Fibroblast of villous mesenchyme (primary cell): ENCODE measurements at places on chromosomes 4 and X. TPM values are rescaled to one million over a fixed set of nuclear protein-coding genes. Genes with fewer than 3 reads are reported as not detected.

The OPRPN gene
- not detected in 2 replicates for total RNA-seq

DNA sequence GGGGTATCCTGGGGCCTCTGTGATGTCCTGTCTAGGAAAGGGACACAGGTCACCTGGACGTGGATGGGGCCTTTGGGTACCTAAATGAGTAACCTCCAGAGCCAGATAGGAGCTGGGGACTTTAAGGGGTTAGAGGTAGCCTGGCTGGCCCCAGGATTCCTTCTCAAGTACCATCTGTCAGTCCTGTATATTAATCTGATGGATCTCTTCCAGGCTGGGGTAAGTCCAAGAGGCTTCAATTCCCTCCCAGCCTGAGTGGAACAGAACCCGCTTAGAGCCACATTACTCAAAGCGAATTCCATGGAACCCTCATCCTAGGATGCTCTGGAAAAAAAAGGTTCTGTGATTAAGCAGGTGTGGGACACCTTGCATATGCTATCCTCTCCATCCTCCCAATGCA is 24.8 kb upstream of the MAP3K15 start:
- DNase-seq: no peak

GRCh38 chrX:111483135-111483534 is 28.3 kb upstream of the SERTM2 start:
- no peak for DNase-seq

GRCh38 chr4:57926311-57926710 is 816.1 kb upstream of the IGFBP7 start:
- DNase-seq: no peak

- DNase-seq: no peak
Measured at GRCh38 chr4:112029771-112030171, 115.5 kb upstream of the FAM241A start.

- DNase-seq: no peak
Measured at GRCh38 chrX:38699696-38700095, 101.6 kb upstream of the MID1IP1 start.
